ENCODE measurements at places on chromosomes 3 and 15.

DNA sequence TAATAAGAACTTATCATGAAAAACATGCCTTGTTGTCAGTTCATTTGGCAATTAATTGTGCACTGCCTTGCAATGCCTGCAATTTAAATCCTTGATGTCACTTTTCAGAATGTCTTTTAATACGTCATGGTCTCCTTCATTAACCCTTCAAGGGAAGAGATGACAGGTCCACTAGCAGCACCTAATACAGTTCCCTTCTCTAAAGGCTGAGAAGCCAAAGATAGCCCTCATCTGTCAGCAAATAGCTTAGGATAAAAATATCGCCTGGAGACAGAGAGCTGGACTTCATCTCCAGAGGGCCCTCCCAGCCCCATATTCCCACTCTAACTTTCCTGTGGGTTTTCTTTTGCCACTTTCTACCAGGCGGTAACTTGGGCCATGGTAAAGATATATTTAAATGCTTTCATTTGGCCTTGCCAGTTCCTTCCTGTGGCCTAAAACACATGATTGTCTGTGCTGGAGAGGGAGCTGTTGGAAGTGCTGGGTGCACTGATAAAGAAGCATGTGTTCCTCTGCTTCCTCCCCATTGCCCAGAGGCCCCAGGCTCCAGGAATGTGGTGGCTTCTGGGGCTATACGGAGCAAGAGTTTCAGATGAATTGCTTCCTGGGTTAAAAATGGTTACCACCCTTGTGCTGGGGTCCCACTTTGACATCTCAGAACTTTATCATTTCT lies 76.3 kb upstream of the UMPS start:
- DNase-seq, result no peak

- no peak for DNase-seq
These were observed 176.1 kb upstream of the RGMA start for GRCh38 chr15:93265111-93265556.

GRCh38 chr15:83449250-83449671 lies 2.1 kb downstream of the SH3GL3 start:
- no peak for DNase-seq

DNA sequence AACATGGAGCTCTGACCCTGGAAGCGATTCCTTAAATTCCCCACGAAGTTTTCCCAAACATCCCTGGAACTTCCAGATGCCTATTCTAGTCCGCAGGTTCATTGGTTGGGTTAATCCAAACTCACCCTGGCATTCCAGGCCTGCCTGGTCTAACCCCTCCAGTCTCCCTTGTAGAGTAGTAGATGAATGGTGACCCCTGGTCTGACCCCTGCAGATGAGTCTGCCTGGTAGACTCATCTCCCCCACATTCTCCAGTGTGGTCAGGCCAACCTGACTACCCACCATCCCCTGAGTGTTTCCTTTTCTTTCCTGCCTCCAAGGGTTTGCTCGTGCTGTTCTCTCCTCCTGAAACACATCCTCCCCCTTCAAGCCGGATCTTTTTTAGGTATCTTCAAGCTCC lies 10.8 kb upstream of the HRH1 start:
- DNase-seq, result no peak

GRCh38 chr15:81540909-81541308 lies 166.9 kb upstream of the TMC3 start:
- DNase-seq, result no peak

DNA sequence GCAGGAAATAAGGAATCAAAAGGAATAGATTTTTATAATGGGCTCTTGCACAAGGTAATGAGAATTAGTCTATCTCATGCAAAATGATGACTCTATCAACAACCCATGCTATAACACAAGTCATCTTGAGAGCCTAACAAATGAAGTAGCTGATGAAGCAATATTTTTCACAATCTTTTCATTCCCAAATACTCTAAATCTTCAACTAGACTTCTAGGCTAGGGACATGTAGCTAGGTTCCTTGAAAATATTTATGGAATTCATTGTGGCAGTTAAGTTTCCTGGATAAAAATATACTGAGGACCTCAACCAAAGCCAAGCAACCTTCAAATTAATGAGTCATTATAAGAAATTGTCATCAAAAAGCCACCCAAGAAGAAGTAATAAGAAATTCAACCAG lies 55.4 kb downstream of the DCBLD2 start:
- DNase-seq, result no peak

DNA sequence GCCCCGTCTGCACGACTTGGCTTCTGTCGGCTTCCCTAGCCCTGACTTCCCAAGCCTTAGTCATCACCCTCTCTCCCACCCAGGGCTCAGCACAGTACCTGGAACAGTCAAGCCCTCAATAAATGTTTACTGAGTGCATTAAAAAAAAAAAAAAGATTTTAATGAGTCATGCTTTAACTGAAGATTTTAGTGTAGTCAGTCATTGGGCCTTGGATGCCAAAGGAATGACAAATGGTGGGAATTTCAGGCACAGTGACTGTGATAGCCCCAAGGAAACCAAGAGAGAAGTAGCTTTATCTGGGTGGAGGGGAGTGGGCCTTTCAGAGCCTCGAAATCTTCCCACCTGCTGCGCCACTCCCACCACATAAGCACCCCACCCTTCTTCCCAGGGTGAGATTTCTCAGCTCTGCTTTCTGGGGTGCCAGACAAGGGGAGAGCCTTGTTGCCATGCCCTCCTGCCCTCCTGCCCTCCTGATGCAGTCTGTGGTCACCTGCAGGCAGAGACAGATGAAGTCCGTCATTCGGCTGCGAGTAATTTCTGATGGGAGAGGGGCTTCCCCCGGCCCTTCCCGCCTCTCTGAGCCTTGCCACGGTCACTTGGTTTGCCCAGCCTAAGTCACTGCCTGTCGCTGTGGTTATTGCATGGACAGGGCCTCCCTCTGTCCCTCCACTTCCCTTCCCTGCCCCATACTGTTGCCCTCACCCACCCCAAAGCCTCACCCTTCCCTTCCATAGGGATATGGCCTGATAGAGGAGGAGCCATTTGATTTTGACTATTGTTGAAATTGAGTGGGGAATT lies 41.8 kb downstream of the SMAD3 start:
- DNase-seq, result no peak

DNA sequence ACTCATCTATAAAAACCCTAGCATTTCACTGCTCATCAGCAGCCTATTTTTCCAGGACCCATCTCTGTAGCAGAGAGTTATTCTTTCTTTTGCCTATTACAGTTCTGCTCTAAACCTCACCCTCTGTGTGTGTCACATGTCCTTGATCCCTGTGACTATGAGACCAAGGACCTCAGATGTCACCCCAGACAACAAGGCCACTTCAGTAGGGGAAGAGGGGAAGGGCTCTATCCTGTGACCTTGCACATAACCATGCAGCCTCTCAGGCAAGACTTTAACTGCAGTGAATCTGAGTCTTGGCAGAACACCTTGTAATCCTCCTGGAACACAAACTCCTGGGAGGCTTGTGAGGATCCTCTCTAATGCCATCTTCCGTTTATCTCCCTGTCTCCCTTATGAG lies 4.4 kb upstream of the ZNF589 start:
- DNase-seq, result no peak

- no peak for DNase-seq
These were observed 110.8 kb upstream of the IGF1R start for GRCh38 chr15:98537516-98538060.

- no peak for DNase-seq
These were observed 1.4 kb upstream of the MAGEL2 start for GRCh38 chr15:23648920-23649515.

- DNase-seq, result no peak
These were observed 28.6 kb downstream of the AP3S2 start for GRCh38 chr15:89864958-89865739.

DNA sequence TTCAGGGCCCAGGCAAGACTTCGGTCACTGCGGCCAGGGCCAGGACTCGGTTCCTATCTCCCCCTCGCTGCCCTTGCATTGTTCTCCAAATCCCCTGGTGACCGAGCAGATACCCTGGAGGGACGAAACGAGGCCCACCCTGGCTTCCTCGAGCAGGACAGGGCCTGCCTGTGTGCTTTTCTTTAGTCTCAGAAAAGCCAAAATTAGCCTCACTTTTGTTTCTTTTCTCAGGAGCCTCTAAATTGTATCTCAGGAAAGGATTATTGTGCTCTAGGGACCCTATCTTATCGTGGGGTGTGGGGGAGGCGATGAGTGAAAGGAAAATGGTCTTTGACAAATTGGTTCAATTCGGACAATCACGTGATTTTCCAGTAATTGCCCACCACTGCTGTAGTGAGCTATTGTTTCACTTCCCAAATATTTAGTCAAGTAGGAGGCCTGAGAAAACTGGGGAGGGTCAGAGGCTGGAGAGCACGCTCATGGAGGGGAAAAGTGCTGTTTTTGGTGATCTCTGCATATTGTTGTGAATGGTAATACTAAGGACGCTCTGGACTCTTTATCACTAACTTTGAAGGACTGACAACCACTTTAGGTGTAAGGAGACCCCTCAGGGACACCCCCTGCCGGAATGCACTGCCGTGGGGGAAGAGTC lies 61.6 kb downstream of the TMEM44 start:
- DNase-seq, result no peak

DNA sequence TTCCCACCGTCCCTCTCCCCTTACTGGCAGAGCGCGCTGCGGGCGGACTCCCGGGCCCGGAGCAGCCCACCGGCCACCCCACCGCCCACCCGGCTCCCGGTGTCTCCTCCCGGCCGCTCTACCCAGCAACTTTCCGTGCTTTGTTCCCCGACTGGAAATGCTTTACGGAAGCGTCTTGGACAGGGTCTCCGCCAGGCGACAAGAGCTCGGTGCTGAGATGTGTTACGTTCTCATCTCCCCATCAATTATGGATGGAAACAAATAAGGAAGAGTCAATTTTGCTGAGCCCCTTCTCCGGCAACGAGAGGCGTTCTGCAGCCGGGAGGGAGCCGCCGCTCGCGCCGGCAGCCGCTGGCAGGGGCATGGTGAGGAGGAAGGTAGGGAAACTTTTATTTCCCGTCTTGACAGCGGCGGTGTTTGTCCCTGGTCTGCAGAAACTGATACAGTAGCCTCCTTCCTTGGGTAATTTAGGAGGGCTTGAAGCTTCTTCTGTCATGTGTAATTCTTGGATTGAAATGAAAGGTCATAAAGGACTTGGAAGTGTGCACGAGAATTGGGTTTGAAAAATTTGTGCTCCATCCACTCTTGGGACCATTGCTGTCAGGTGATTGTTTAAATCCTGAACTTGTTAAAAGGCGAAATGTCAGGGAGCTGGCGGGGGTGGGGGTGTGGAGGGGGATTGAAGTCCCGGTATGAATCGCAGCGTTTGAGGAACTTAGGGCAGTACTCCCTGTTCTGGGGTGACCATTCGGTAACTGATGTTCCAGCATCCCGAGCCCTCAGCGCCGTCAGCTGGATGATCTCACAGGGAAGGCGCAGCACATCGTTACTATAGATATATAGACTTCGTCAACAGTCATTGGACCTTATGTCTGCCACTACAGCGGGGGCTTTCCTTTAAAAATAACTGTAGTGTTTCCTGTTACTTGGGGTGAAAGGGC lies 1.5 kb downstream of the SEMA6D start:
- no peak for DNase-seq

DNA sequence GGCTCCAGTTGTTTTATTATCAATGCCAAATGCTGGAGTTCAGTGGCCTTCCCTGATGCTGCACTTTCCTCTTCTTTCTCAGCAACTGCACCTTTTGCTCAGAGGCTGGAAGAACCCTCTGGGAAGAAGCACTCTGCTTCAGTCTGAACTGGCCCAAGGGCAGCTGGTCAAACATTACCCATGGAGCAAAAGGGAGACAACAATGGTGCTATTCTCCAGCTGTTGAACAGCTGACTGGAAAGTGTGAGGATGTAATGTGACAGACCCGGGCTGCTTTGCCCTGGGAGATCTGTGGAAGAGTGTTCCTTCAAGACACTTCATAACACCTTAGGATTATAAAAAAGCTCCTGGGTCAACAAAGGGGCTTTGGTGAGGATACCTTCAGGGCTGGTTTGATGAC lies 84.9 kb downstream of the EPHB1 start:
- no peak for DNase-seq

DNA sequence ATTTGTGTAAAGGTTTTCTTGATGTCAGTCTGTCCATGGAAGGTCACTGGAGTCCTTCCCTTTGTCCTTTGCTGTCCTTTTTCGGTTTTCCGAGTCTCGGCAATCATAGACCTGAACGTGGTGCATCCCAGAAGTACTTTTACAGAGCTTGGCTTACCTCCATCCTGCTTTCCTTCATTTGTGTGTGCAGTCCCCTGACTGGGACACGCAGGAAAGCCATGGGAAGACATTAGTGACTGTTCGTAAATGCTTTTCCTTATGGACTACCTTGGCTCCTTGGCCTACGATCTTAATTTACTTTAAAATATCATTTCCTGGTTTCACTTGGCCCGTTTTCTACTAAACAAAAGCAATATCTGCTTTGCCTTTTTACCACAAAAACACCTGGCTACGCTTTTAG lies 328.4 kb upstream of the RARB start:
- no peak for DNase-seq

DNA sequence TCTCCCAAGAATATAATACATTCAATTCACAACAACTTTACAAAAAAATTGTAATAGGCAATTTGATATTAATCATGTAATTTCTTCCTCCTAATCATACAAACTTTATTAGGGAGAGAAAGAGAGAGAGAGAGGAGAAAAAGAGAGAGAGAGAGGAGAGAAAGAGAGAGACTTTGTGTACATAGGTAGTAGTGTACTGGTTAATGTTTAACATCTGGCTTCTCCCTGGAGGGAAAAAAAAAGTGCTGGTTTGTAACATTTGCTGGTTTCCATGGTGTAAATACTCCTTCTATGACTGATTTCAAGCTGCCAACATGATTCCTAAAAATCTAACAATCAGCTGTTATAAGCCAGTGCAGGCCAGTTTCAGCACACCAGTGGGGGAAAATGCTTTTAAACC lies 98.0 kb upstream of the ARHGEF26 start:
- DNase-seq, result no peak

GRCh38 chr3:5068531-5069050 lies 53.5 kb upstream of the ARL8B start:
- DNase-seq, result no peak

DNA sequence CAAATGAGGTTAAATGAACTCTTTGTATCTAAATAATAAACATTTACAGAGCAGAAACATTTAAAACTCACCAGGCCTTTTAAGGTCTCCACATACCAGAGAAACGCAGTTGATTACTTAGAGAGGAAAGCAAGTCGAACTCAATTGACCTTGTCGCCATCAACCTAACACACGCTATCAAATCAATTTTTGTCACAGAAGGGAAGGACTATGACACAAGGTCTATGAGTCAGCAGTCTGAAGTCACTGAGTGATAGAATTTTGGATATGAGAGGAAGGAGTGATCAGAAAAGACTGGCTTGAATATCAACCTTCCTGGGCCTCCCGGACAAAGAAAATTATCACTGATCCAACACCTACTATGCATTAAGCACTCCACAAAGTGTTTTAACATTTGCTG lies 514.4 kb upstream of the ZNF385D start:
- DNase-seq, result no peak
